GM04504 (cell line): ENCODE measurements at places on chromosomes 12 and 14.

GRCh38 chr12:29743801-29744200, 39.9 kb downstream of the TMTC1 start:
- DNase-seq = peak; percentile 12

- DNase-seq = no peak
Observed at GRCh38 chr12:101929365-101930041, 52.1 kb downstream of the DRAM1 start.

GRCh38 chr12:69580074-69580473, 5.2 kb upstream of the CCT2 start:
- DNase-seq = no peak

DNA sequence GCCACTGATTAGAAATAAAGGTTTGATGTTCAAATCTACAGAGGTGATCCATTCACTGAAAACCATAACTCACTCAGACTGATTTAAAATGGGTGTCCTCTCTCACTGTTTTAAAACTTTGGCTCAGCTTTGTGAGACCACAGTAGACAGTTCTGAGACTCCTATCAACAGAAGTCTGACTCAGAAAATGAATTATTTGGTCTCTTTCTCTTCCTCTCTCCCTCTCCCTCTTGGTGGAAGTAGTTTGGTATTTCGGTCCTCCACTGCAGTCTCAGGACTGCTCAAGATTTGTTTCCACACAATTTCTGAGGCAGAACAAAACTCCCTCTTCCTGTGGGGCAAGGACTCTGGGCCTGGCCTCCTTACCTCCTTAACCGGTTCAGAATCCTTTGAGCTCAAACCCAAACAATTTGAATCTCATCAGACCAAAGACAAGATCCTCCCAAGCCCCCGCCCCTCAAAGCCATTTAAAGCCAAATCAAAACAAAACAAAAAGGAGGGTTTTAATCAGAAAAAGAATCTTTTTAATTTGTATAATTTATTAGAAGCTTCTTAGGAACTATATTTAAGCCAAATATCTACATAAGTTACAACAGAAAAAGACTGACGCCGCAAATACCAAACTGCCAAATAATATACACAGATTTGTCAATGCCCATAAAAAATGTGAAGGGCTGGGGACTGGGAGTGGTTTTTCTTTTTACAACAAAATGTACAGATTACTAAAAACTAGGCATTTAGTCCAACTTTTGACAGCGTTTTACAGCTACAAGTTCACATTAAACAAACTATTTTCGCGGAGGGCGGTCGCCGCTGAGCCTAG, 3.9 kb downstream of the NKX2-1 start:
- DNase-seq = no peak
